ENCODE measurements at places on chromosomes 13 and 19.
A peak's percentile ranks its signal among the peaks of the same experiment; 100 is the strongest.

DNA sequence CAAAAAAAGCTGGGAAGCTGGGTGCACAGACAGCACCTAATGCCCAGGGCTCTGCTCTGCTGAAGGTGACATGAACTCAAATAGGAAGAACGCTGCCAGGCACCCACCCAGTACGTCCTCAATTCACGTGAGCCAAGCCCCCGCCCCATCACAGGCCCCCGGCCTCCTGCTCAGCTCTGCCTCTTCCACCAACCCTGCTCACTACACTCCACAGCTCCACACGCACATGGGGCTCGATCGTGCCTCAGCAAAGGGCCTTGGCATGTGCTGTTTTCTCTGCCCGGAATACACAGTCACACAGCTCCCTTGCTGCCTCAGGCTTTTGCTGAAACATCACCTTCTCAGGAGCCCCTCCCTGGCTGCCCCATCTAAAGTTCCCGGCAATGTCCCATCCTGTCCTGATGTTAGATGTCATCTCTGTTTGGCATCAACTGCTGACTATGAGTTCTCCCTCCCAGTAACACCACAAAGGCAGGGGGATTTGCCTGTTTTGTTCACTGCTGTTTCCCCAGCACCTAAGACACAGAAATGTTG is 2.3 kb downstream of the ATP13A1 start:
- no peak for DNase-seq

DNA sequence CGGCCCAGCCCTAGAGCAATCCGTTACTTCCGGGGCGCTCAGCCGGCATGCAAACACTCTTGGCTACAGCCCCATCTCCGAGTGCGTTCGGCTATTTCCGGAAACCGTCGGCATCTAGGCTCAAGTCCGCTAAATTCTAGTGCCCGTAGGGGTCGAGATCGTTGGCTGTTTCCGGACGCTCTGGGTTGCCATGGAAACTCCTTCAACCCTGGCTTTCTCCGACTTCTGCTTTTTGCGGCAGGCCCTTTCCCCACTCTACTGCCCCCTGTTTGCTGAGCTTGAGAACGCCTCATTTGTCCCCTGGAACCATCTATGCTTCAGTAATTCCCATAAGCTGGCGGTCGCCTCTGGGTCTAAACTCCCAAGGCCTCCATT is 534 bp upstream of the PIK3R2 start:
- peak; percentile 92 for DNase-seq

DNA sequence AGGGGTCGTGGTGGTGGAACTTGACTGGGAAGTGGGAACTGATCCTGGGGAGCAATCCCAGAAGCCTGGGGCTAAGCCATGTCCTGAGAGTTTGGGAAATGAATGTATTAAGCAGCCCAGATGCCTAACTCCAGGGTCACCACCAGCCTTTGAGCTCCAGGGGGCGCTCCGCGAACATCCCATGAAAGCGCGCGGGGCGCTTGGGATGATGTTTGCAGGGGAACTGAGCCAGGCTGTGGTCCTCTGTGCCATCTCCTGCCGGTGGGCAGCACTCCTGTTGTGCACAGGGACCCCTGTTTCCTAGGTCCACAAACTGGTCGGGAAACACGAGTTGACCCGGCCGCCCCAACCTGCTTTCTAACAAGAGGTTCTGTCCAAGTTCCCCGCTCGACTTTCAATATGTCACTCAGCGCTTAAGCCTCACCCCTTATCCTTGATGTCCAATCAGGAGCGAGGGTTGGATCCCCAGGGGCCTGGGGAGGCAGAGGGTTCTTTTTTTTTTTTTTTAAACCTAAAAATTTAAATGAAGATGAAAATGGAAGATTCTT is 14.4 kb downstream of the LEUTX start:
- peak; percentile 66 for DNase-seq

DNA sequence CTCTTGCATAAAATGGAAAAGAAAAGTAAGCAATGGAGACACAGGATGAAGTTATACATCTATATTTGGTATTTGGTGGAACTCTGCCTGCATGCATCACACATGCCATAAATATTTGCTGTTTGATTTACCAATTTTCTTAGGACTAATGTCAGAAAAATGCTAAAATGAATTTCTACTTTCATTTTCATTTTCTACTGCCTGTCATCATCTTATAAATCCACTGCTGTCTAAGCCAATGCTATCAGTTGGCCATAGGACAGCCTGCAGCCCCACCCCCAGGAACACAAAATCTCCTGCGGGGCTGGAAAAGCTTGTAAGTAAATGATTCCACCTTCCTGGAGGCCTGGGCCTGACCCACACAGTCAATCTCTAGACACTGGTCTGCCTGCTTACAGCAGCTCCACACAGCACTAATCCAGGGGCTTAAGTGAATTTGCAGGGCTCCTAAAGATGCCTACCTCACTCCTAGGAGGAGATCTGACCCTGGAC is 122.0 kb downstream of the ENOX1 start:
- no peak for DNase-seq

GRCh38 chr19:4807188-4807587 is 15.7 kb downstream of the FEM1A start:
- DNase-seq: no peak

- no peak for DNase-seq
Observed at GRCh38 chr19:14152713-14153112, 16.3 kb upstream of the ASF1B start.

DNA sequence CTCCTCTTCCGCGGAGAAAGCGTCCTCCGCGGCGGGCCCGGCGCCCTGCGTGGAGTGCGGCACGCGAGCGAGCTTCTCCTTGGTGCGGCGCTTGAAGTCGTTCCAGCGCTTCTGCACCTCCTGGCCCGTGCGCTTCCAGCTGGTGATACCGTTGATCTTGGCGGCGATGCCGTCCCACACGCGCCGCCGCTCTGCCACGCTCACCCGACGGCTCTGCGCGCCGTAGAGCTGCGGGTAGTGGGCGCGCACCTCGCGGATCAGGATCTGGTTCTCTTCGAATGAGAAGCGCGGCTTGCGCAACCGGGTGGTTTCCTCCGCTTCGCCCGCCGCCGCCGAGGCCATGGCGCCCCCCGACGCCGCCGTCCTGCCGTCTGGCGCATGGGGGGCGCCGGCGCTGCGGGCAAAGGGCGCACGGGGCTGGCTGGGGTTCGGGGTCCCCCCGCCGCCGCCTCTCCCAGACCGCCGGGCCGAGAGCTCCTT is 941 bp downstream of the MYPOP start:
- DNase-seq: no peak

GRCh38 chr19:8515317-8515716 is 1.4 kb upstream of the ZNF414 start:
- no peak for DNase-seq

DNA sequence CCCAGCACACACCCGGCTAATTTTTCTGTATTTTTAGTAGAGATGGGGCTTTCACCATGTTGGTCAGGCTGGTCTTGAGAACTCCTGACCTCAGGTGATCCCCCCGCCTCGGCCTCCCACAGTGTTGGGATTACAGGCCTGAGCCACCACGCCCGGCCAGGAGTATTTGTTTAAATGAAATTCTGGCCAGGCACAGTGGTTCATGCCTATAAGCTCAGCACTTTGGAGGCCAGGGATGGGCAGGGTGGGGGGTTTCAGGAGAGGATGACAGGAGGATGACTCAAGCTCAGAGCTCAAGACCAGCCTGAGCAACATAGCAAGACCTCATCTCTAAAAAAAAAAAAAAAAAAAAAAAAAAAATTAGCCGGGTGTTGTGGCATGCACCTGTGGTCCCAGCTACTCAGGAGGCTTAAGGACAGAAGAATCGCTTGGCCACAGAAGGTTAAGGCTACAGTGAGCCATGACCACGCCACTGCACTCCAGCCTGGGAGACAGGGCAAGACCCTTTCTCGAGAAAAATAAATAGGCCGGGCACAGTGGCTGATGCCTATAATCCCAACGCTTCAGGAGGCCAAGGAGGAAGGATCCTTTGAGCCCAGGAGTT is 8.2 kb upstream of the DHDH start:
- no peak for DNase-seq

DNA sequence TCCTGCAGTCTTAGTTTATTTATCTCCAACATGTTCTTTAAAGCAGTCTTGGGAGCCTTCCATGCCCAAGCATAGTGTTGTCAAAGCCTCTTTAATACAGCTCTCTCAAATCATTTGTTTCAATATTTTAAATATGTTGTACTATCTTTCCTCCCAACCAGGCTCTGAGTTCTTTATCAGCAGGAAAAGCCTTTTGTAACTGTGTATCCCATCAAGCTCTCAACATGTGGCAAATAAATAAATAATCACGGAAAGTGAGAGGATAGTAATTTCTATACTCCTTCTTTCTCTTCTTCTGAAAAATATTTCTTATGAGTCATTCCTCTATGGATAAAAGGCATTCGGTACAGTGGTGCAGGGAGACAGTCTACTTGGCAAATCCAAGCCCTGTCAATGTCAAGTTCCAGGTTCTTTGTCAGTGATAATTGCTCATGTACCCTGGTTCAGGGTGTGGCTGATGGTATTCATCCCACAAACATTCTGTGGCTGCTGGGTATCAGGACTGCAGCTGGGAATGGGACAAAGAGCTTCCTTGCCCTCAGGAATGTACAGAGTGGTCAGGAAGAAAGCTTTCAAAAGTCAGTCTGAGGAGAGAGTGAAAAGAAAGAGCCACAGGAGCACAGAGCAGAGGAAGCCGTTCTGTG is 384.3 kb downstream of the EFNB2 start:
- no peak for DNase-seq

DNA sequence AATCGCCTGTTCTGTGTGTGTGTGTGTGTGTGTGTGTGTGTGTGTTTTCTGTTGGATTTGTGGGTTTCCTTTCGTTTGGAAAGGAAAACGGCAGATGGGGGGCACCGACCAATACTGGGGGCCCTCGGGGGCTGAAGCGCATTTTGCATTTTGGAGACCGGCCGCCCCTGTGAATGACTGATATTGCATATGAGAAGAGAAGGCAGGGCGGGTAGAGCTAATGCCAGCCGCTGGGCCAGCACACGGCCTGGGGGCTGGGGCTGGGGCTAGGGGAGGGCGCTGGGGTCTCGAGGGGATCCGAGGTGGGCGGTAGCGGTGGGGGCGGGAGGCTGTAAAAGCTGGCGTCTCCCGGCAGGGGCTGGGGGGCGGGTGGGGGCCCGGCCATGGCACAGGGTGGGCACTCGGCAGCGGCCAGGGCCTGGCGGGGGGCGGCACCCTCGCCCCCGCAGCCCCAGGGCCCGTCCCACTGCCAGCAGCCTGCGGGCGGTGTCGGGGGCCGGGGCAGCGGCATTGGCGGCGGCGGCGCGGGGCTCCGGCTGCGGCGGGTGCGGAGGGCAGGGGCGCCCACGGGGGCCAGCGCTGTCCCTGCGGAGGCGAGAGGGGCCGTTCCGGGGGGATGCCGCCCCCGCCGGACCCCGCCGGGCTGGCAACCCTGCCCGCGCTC is 11.2 kb downstream of the ANO8 start:
- DNase-seq: peak; percentile 9

- peak; percentile 86 for DNase-seq
Observed at GRCh38 chr19:13152974-13153568, 2.9 kb downstream of the IER2 start.

DNA sequence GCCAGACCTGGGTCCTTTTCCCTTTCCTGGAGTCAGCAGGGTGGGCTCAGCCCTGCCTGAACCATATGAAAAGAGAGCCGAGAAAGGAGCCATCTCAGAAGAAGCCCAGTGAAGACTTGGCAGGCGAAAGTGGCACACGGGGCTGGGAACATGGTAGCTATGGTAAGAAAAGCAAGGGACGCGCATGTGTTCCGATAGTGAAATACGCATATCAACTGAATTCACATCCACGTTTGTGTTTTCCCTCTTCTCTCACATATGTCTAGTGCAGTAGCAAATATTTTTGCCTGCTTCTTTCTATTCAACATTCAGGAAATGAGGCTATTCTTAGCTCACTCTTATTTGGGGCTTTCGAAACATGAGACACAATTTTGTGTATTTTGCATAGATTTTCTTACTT is 54.1 kb upstream of the PEG3 start:
- DNase-seq: no peak

- DNase-seq: no peak
Observed at GRCh38 chr13:99279637-99280036, 21.5 kb upstream of the GPR18 start.

DNA sequence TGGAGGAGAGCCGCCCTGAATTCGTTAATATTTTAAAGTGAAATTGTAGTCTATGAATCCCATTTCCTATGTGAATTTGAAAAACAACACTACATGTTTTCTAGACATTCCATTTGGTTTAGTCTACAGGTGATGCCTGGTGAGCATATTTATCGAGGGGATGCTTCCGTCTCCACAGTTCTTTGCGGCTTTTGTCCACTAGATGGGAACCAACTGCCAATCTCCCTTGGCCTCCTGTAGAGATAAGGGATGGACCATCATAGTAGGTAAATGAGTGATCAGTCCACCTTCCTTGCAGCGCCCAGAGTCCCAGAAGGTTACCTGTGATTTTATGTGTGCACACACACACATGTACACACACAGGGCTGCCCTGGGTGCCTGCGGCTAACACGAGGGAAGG is 289.8 kb upstream of the SOX21 start:
- no peak for DNase-seq

DNA sequence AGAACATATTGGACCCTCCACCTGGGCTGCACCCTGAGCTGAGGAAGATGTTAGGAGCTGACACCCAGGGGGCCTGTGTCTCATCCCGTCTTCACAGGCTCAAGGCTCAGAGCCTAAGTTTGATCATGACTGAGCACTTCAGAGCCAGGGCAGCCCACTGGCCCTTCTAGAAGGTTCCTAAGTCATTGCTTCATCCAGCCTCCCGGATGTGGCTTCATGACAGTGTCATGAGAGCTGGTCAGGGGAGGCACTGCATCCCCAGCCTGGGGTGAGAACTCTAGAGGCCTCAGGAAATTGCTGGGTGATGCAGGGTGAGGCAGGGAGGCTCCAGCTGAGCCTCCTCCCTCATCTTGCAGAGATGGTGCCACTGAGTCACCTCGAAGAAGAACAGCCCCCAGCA is 24.9 kb upstream of the PIK3R2 start:
- DNase-seq: no peak

DNA sequence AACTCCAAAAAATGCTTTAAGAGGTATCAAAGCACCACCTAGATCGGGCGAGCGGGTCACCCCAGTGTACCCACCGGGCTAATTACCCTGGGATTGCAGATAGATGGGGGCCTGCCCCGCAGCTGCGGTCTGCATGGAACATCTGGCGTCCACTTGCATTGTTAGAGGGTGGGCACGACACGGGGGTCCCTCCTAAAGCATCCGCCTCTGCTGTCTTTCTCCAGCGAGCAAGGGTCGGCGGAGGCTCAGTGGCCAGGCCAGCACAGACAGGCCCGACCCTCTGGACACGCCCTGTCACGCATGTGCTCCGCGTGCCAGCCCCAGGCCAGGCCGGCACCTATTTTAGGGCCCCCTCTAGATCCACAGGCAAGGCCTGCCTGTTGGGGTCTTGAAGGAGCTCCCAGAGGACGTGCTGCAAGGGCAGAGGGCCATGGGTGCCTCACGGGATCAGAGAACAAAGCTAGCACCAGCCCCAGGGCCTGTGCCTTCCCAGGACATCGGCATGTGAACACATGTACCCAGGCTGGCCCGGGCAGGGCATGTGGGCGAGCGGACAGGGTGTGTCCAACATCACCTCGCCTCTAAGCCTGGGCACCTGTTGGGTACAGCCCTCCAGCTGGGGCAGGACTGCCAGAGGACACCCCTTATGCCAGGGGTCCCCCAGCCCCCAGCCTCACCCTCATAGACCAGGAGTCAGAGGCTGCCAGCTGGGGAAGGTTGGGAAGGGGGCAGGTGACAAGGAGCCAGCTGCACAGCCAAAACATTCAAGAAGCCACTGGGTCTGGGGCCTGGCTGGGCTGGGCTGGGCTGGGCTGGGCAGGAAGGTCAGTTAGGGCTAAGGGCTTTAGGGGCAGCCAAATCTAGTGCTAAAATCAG is 35.6 kb upstream of the NANOS3 start:
- no peak for DNase-seq

Data from D721Med (cell line).